ENCODE measurements at places on chromosomes 16 and 17. TPM values are rescaled to one million over a fixed set of nuclear protein-coding genes. Genes with fewer than 3 reads are reported as not detected.

Gene CD300A
- 14.9 TPM for total RNA-seq

- DNase-seq, result peak; percentile 91
Observed at GRCh38 chr17:62653002-62653825, 25.7 kb downstream of the MRC2 start.

- DNase-seq, result peak; percentile 70
Observed at GRCh38 chr16:81633680-81634379, 145.3 kb upstream of the PLCG2 start.

DNA sequence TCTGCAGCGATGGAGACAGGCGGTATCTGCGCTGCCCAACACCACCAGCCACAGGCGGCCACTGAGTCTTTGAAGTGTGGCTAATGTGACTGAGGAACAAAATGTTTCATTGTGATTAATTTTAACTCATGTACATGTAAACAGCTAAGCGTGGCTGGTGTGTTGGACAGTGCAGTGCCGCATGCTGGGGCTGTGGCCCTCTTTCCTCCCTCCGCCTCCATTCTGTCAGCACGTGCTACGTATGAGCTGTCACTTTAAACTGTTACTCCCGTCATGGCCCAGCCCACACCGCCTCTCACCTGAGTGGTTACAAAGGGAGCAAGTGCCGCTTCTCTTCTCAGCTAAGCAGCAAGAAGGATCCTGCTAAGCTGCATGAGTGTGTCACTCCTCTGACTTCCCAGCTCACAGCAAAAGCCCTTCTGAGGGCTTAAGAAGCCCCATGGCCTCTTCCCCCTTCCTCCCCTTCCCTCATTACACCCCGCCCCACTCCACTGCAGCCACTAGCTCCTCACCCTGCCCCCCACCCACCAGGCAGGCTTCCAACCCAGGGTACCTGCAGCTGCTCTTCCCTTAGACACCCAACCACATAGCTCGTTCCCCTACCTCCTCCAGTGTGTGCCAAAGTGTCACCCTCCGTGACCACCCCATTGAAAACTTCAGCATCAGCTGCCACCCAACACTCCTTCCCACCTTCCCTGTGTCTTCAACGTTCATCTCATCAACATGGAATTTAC lies 15.0 kb downstream of the HASPIN start:
- DNase-seq, result peak; percentile 85

Gene C16orf96
- total RNA-seq, result not detected

Gene MXRA7
- 3.7 TPM for total RNA-seq

Gene PLA2G10
- not detected for total RNA-seq

GRCh38 chr16:22161999-22162655 lies at the start of gene SDR42E2:
TSS of gene SDR42E2 (plus strand) at chr16:22162506. CDS start at chr16:22165583, 3,077 bp downstream.
- DNase-seq, result peak; percentile 67

GRCh38 chr17:38870259-38871165 lies 654 bp downstream of the LASP1 start:
- peak; percentile 92 for DNase-seq

DNA sequence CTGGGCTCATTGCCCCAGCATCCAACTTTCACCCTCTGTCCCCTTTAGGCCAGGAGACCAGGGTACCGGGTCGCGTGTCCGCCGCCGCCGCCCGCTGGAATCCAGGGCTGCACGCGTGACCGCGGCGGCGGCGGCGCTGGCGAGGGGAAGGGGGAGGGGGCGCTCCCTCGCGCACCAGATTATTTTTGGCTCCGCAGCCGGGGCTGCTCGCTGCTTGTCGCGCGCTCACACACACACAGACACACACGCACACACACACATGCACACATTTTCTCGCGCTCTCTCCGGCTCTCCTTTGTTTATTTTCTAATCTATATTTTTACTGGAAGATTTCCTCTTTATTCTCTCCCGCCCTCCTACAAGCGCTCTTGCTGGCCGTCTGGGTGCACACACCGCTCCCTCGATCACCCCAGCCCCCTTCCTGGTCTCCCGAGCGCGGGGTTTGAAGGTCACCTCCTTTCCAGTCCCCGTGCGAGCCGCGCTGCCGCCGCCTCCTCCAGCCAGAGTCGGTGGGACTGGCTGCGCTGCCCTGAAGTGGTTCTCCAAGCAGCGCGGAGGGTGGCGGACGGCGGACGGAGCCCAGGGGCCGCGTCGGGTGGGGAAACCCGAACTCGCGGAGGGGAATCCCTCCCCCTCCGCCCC lies 921.4 kb upstream of the EEF2KMT start:
- no peak for DNase-seq

- DNase-seq, result peak; percentile 86
Observed at GRCh38 chr17:74431568-74432423, at the start of gene GPRC5C. TSS of gene GPRC5C (plus strand) at chr17:74432088. CDS start at chr17:74439777, 7,689 bp downstream.

DNA sequence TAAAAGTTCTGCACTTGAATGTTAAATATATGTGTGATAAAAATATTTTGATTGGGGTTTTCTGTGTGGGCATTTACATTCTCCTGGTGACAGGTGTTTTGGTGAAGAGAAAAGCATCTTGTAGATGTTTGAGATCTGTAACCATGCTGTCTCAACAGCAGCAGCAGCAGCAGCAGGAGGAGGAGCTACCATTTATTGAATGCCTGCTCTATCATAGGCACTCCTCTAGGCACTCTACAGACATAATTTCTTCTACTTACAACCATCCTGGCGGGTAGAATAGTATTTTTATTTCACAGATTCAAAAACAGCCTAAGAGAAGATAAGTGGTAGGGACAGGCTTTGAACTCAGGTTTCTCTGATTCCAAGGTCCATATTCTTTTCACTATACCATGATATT lies 159.7 kb upstream of the TBX2 start:
- no peak for DNase-seq

Gene GPR139
- not detected for total RNA-seq

DNA sequence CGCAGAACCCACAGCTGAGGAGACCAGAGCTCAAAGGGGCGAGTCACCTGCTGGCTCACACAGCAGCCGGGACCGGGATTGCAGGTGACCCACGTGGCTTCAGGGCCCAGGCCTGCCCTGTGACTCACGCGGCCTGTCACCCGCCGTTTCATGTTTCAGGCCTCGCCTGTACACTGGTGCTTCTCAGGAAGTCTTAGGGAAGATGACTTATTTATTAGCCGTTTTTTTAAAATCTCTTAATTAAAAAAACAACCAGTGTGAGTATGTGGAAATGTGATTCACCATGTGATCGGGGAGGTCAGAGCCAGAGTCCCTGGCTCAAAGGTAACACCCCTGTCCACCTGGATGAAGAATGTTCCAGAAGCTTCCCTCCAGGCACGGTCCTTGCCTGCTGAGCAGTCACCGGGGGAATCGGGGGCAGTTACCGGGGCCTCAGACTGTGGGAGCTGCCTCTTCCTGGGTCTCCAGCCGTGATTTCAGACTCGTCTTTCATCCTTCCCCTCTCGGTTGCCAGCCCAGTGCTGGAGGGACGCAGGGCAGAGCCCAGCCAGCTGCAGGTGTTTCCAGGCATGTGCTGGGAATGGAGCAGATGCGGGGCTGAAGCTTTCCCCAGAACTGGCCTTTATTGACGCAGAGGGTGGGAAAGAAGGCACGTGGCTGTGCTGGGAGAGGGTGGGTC lies 49.3 kb downstream of the CMIP start:
- DNase-seq, result no peak

DNA sequence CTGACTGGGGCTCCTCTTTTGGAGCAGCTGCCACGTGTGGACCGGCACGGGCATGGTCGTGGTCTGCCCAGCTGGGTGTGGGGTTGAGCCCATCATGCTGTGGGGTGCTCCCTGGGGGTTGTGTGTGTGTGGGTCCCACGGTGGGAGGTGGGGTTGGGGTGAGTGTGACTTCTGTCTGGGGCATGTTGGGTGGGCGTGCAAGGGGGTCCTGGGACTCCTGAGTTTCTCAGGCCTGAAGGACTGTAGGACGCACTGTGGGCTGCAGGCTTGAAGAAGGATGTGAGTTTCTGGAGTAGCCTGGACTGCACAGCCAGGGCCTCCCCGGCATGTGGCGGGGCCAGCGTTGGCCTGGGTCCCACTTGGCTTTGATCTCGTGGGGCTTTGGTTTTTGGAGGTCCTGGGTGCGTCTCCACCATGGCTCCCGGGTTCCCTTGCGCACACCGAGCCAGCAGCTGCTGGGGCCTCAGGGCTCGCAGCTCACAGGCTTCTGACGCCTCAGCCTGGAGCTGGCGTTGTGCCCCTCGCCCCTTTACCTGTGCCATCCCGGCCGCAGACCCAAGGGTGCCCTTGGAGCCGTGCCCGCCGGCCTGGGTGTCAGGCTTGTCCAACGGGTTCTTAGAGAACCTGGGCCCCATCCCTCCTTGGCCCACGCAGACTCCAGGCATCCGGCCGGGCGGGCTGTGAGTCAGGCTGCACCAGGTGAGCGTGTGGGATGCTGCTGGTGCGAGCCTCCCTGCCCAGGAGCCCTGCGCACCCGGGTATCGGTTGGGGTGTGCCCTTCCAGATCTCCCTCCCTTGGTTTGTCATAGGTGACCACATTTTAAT lies 34.4 kb upstream of the ZNF750 start:
- DNase-seq, result no peak

- peak; percentile 76 for DNase-seq
Observed at GRCh38 chr16:75420987-75421819, 12.1 kb downstream of the CFDP1 start.

- DNase-seq, result peak; percentile 82
Observed at GRCh38 chr16:23060458-23061320, 88.6 kb downstream of the USP31 start.

DNA sequence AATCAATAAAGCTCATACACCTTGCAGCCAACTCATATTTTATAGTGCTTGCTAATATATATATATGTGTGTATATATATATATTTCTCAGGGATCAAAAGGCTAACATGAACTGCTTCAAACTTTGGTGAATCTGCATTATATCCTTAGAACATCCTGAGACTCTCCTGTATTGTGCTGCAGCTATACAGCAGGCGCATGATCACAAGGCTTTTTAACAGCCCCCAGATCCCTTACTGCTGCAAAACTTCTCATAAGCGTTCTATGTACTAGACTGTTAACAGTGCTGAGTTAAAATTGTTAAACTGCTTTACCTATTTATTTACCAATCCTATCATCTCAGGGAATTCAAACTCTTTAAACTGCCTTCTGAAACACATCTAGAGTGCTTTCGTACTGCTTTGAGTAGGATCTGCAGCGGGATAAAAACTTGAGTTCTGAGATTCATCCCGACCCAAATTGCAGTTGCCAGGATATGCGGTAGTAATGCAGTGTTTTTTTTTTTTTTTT lies 1.3 kb downstream of the GPATCH8 start:
- DNase-seq, result no peak

Gene MYH1
- not detected for total RNA-seq

DNA sequence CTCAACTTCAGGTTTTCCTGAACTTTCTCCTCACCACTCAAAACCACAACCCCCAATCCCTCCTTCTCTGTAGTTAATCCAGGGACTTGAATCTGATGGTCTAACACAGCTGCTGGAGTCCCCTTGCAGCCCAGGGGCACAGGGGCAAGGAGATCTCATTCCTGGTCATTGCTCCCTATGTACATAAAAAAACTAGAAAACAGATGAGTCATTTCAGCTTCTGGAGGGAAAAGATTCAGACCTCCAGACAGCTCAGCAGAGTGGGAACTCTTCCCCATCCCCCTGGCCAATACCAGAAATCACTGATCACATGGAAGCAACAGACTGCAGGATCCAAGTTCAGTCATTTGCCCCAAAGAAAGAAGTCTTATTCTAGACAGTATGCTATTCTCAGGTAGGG lies 62.1 kb downstream of the DYNLRB2 start:
- DNase-seq, result no peak

- no peak for DNase-seq
Observed at GRCh38 chr17:8341456-8341855, 1.8 kb downstream of the ODF4 start.

Gene ABCC3
- not detected for total RNA-seq

Gene KCNH4
- total RNA-seq, result 1.6 TPM

DNA sequence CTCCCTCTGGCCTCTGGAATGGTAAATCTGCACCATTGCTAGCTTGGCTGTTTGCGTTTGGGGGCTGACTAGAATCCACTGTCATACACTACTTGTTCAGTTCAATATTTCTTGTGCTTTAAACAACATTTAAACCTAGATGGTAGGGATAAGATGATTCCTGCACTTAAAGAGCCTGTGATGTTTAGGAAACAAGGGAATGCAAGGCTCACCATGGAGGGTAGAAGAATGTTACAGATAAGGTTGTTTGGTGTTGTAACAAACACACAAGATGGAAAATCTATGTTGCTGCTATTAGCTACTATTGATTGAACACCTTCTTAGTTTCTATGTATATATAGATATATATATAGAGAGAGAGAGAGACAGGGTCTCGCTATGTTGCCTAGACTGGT lies 31.4 kb downstream of the YPEL2 start:
- DNase-seq, result no peak

Gene SLC6A2
- total RNA-seq, result not detected

DNA sequence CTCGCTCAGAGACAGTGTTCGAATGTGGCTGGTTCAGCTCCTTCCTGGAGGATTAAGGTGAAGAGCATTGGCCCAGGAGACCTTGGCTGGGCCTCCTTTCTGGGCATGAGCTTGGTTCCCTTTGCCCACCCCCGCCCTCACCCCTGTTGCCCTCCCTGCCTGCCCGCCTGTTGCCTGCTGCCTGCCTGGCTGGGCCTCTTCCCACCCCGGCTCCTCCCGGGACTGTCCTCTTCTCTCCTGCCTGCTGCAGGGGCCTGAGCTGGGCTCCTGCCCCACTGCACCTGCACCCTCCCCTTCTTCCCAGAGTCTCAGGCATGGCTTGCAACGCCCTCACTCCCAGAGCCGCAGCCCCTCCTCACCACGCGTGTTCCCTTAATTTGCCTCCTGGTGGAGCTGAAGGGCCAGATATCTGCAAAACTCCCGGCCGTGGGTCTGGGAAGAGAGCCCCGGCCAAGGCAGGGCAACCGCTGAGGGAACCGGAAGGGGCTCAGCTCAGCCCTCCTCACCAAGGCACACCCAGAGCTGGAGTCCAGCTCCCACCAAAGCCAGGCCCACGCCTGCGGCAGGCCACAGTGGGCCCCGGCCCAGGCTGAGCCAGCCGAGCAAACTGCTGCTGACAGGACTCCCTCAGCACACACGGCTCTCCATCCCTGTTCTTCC lies 31.2 kb downstream of the MNT start:
- no peak for DNase-seq

DNA sequence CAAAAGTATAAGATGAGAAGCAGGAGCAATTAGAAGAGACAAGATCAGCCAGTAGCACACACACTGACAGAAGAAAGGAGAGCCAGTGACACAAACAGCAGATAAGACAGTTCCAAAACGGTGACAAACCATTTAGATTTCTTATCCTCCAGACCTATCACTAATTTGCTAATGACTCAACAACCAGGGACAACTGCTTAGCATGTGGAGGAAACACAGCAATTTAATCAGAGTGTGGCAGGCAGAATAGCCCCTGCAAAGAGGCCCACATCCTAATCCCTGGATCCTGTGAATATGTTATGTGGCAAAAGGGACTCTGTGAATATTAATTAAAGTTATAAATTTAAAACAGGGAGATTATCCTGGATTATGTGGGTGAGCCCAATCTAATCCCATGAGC lies 81.1 kb downstream of the CACNG1 start:
- no peak for DNase-seq

Gene WNT9B
- not detected for total RNA-seq

All from activated CD4-positive, alpha-beta T cell treated with anti-CD3 and anti-CD28 coated beads, Interleukin-2, amount 10 ng/mL, durations not matched to agents 24 days and 14 days (primary cell).